Esophagus squamous epithelium (tissue), 5 donors: ENCODE measurements at places on chromosomes 5 and 9.

DNA sequence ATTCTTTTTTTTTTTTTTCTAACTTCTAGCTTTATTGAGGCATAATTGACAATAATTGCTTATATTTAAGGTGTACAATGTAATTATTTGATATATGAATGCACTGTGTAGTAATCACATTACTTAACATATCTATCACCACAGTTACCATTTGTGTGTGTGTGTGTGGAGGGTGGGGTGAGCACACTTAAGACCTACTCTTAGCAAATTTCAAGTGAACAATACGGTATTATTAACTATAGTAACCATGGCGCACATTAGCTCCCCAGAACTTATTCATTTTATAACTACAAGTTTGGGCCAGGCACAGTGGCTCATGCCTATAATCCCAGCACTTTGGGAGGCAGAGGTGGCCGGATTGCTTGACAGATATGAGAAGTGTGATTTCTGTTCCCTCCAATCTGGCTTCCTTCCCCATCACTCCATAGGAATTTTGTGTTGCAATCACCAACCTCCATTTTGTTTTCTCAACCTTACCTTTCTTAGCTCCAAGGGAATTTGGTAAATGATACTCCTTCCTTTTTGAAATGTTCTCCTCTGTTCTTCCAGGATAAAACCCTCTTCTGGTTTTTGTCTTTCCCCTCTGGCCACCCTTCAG lies 14.9 kb downstream of the TXN start:
- DNase-seq: no peak

DNA sequence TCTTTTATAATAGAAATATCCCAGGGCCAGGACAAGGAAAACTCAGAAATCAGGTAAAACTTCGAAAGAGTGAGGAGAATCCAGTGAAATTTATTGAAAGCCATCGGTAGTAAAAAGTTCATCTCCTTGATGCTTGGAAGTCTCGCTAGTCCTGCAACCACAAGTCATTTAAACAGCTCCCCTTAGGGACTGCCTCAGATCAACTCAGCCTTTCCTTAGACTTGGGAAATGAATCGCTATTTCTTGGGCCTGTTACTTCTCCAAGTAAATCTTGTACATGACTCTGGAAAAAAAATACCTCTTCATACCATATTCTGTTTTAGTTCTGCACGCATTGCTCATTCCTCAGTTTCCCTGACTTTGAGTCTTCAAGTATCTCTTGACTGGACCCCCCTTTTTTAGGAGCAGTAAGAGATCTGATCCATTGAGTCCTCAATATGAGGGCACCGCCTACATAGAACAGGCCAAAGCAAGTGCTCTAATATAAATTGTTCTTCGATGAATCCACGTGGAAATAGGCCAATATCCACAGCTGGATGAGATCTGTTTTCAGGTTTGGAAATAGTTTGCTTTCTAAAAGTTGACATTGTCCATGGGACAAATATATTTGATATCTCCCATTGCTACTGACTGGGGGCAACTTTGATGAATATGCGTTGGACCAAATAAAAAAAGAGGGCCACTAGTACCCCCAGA lies 114.2 kb downstream of the PRDM6 start:
- DNase-seq: no peak

DNA sequence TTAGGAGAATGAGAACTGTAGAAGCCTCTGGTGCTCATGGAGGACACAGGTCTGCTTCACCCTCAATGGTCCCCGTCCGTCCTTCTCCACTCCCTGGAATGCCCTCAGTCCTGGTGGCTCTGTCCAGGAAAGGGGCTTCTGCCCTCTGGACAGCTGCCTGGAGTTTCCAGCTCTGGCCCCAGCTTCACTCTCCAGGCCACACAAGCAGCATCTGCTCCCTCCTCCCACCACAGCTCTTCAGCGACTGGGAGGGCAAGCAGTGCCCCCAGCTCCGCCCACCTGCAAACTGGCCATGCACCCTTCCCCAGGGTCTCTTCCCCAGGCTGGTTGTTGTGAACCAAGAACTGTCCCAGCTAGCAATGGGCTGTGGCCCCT lies 4.7 kb downstream of the SARDH start:
- no peak for DNase-seq

DNA sequence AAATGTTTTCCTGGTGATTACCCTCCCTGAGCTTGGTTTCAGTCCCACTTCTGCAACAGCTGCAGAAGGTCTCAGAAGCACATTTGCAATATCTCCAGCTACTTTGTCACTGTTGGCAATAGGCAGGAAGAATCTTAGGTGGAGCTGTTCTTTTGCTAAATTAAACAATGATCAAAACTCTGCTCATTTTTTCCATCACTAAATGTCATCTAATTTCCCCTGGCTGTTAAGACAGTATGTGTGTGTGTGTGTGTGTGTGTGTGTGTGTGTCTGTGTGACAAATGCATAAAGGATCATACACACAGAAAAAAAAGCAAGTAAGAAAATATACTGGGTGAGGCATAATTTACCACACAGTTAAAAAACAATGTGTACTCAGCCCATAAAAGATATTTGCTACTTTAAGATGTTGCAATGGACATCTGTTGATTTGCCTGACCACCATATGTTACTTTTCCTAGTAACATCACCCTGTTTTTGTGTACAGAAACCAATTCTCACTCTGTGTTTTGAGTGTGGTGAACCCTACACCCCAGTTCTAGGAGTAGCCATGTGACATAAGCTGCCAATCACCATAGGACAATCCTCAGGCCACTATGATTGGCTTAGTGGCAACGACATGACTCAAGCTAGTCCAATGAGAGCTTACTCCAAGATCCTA lies 572.6 kb upstream of the CLINT1 start:
- no peak for DNase-seq

GRCh38 chr9:131986576-131986975 lies 93.1 kb downstream of the MED27 start:
- no peak for DNase-seq

GRCh38 chr5:32572778-32573480 lies 12.4 kb upstream of the SUB1 start:
- DNase-seq: no peak

- DNase-seq: no peak
Measured at GRCh38 chr5:138874771-138875551, at the start of gene LRRTM2. Gene LRRTM2 (minus strand): TSS chr5:138875335. CDS start chr5:138874911, 424 bp downstream.

GRCh38 chr5:1415626-1416360 lies 29.4 kb downstream of the SLC6A3 start:
- DNase-seq: no peak

GRCh38 chr9:127149010-127149409 lies 26.6 kb upstream of the ANGPTL2 start:
- DNase-seq: no peak

DNA sequence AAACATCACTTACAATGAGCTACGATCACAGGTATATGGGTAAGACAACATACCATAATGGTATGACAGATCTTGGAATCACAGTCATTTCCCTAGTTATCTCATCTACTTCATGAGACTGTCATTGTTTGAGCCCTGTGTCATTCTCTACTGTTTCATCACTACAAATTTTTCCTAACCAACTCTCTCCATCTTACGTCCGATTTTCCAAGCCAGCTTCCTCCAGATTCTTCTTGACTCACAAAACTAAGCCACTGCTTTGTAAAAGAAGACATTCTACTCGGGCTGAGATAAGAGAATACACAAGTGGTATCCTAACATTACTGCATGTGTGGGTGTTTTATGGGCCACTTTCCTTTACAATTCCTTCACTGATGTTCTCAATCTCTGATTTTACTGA lies 49.6 kb downstream of the SERINC5 start:
- no peak for DNase-seq

DNA sequence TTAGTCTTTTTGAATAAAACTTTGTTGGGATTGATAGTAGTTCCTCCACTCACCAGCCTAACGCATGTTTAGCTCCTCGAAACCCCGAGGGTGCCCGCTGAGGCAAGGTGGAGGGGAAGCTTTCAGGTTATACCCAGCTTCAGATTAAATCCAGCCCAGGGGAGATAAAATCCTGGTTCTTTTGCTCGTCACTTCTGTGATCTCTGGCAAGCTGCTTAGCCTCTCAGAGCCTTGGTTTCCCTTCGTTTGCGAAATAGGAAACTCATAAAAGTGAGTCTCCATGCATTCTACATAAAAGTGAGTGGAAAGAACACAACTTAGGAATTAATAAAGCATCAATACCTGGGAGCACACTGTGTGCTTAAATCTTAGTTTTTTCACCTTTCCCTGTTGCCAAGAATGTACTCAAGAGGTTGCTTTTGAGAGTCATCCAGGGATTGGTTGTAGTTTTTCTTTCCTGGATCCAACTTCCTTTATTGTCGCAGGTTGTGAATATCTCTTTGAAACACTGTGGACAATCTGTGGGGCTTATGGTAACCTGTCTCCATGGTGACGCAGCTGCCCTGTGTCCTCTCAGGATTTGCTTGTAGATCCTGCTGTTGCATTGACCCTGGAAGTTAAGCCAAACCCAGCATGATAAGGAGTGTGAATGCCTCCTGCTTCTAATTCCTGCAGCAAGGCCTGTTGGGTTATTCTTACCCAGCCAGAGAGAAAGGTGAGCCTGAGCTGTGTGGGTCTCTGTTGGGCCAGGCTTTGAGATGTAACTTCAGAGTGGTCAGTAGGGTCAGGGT lies 2.0 kb downstream of the GALNT12 start:
- no peak for DNase-seq

DNA sequence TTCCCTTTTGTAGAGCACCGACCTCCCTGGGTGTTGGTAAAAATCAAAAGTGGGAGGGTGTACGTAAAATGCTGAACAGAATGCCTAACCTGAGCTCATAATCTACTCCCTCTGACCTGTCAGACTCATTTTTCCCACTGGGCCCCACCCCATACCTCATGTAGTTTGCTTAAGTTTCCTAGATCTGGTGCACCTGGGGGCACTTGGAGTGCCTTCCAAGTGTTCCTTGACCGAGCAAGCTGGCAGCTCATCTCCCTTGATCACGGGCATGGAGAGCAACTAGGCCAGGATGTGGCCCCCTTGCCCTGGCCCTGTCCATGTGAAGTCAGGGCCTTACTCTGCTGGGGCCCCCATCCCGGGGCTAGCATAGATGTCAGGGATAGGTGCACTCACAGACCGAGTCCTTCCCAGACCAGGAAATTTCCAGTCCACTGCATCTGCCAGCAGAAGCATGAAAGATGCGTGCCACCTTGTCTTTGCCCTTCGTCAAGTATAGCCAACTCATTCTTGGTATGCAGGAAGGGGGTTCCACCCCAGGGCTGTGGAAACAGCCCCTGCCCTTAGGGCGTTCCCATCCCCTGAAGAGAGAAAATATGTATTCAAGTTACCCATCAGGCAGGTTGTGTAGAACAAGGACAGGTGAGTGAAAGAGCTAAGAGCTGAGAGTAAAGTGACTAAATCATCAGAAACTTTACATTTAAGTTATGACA lies 41.9 kb downstream of the SLC22A5 start:
- no peak for DNase-seq

DNA sequence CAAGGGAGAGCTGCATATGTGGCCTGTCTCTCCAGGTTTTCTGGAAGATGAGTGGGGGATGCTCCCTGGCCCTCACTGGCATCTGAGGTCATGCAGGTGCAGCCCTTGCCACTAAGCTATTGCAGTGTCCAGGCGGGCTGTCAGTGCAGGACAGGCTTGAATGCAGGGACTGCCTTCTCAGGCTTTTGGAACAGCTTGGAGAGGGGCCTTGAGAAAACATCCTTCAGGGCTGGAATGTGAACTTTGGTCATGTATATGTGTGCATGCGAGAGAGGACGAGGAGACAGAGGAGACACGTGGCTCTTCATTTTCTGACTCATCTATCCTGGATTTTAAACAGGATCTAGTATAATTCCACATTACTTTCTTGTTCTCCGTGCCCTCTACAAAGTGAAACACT lies 90.3 kb downstream of the MACROH2A1 start:
- DNase-seq: no peak

- no peak for DNase-seq
Measured at GRCh38 chr5:107483231-107484024, 187.3 kb downstream of the EFNA5 start.

DNA sequence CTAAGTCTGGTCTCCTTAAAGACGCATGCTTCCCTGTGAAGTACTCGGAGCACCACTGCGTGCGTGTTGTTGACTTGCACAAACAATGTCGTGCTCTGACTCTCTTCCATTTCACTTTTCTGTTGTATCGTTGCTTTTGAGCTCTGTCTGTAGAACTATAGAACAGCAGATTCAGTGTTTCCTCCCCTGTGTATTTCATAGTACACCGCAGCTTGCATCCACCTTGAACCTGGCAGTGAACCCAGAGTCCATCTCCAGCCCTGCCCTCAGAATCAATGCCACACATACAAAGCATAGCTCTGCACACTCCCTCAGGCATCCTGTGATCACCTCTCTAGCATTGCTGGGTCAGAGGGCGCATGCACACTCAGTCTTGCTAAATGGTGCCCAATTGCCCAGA lies 37.2 kb upstream of the ADAMTS2 start:
- DNase-seq: no peak

- DNase-seq: no peak
Measured at GRCh38 chr5:171999877-172000276, 6.6 kb downstream of the FBXW11 start.

GRCh38 chr5:140926443-140927227 lies 536 bp downstream of the PCDHAC1 start:
- no peak for DNase-seq

GRCh38 chr5:131999441-132000240 lies 11.8 kb downstream of the ACSL6 start:
- DNase-seq: no peak

DNA sequence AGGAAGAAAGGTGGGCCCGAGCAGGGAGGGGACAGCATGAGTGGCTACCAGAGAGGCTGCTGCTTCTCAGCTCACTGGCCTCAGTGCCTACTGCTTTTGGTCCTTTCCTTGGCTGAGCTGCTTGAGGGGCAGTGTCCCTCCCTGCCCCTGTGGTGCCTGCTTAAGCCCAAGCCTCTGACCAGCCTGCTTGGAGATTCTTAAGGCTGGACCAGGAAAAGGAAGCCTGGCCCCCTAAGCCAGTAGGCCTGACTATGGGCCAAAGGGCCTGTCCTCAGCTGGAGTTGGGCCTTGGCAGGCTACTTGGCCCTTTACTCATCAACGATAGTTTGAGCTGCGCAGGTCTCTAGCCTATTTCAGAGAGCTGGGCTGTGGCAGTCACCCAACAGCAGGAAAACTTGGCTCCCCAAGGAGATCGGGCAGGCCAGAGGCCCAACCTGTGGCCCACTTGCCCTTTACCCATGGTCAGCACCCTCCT lies 24.9 kb downstream of the TCF7 start:
- DNase-seq: no peak

DNA sequence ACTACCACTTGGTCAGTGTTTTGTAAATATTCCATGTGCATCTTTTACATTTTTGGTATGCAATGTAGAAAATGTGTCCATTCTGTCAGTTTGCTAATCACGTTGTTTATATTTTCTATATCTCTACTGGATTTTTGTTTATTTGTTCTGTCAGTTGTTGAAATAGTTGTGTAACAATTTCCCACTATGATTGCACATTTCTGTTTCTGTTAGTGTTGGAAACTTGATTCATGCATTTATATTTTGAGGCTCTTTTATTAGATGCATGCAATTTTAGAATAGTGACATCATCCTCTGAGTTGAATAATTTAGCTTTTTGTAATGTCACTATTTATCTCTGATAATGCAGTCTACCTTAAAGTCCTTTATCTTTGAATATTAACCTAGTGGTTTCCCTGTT lies 25.8 kb upstream of the LECT2 start:
- DNase-seq: no peak

DNA sequence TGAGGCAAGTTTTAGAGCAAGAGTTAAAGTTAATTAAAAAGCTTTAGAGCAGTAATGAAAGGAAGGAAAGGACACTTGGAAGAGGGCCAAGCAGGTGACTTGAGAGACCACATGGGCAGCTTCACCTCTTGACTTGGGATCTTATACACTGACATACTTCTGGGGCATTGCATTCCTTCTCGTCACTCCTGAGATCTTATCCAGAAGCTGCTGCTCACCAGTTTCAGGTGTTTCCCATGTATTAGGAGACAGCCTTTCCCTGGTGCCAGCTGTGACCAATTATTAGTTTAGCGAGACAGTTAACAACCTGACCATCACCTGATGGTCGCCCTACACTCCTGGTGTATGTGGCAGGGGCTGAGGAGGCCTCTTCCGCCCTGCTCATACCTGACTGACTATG lies 382.1 kb downstream of the KDM4C start:
- no peak for DNase-seq
